ENCODE measurements at places on chromosomes 12 and 14.

- DNase-seq, result no peak
These were observed 1.8 kb downstream of the LRIG3 start for GRCh38 chr12:58918469-58918844.

DNA sequence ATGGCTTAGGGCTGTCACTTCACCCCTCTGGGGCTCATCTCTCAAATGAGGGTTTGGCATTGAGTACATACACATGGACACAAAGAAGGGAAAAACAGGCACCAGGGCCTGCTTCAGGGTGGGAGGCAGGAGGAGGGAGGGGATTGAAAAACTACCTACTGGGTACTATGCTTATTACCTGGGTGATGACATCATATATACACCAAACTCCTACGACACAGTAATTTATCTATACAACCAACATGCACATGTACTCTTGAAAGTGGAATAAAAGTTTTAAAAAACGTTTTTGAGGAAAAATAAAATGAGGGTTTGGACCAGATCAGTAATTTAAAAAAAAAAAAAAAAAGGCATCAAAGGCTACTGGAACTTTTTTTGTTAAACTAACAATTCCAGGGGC lies 3.6 kb upstream of the TC2N start:
- no peak for DNase-seq

DNA sequence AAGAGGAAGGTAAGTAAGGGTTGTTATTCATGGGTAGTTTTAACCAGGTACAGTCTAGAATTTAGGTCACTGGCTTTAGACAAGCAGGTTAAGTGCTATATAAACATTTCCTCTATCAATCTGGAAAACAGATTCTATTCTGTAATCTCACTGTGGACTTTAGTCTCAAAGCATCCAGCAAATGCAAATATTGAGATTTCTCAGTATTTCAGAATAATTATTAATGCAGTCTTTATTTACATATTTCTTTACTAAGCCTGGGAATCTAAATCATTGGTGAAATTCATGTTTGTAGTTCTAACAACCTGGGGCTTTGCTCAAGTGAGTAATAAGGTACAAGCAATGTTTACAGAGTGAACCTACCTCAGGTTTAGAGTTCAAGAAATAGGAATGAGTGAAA lies 61.9 kb downstream of the SLC41A2 start:
- no peak for DNase-seq

DNA sequence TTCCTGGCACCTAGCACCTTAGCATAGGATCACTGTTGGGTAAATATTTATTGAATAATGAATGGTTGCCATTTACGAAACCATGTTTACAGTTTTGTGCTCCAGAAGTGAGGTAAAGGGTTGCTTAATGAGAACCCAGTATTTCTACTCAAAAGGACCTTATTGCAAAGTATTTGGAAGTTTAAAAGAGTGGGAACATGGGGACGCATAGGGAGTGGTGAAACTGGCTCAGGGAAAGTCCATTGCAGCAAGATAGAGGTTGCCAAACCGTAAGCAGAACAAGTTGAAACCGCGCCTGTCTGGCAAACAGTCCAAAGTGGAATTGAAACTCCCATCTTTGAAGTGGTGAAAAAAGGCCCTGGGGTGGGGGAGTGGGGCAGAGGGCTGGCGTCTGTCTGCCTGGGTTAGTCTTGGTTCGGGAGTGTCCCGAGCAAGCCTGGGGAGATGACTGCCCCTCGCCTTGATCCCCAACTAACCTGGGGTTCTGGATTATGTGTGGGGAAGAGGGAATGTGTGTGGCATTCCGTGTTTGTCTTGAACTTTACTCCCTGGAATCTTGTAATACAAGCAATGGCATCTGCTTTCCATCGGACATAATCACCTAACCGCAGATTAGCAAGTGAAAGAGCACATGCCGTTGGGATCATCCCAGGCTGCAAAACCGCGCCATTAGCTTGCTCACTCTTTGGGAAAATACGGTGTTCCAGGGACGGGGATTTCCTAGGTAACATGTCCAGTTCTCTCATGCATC lies 7.2 kb downstream of the ALDH2 start:
- DNase-seq, result no peak

GRCh38 chr14:78292003-78292402 lies 121.8 kb downstream of the NRXN3 start:
- no peak for DNase-seq

GRCh38 chr14:42734041-42734440 lies 1127.4 kb downstream of the LRFN5 start:
- DNase-seq, result no peak
